ENCODE measurements at places on chromosomes 11 and 22.

DNA sequence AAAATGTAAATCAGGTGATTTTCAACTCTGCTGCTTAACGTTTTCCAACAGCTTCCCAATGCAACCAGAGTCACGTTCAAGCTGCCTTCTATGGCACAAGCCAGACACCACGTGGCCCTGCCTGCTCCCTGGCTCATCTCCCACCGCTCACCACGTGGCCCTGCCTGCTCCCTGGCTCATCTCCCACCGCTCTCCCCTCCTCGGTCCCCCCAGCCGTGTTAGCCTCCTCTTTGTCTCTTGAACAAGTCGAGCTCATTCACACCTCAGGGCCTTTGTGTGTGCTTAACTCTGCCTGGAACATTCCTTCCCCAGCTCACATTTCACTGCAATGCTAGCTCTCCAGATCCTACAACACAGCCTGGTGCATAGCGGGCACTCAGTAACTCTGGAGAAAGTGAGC lies 307.6 kb downstream of the CTTN start:
- no peak for DNase-seq

DNA sequence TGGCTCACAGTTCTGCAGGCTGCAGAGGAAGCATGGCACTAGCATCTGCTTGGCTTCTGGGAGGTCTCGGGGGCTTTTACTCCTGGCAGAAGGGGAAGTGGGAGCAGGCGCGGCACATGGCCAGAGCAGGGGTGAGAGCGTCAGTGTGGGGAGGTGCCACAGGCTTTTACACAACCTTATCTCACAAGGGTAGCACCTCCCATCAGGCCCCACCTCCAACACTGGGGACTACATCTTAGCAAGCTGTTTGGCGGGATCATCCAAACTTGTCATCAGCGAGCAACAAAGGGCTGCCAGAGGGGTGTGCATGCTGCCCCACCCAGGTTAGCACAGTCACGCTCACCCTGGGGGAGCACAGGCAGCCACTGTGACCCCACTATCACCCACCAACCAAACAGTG lies 18.9 kb upstream of the YPEL1 start:
- DNase-seq, result peak; percentile 30

- peak; percentile 85 for DNase-seq
Measured at GRCh38 chr11:86244063-86244521, 461 bp upstream of the EED start.

- peak; percentile 56 for DNase-seq
Measured at GRCh38 chr11:47060807-47061206, 115.9 kb downstream of the ARFGAP2 start.

DNA sequence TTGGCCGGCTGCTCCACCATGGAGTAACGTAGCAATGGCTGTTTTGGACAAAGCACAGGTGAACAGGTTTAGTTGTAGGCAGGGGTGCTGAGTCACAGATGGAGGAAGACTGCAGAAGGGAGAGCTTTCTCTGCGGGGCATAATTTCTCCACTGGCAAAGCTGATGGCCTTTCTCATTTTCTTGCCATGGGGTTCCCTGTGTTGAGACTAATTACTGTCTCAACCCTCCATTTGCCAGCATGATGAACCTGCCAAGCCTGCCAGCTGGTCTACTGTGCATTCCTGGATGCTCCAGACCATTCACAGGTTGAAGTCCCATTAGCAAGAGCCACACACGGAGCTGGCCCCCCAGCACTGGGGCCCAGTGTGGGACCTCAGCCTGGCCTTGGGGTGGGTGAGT lies 202.4 kb downstream of the BARX2 start:
- no peak for DNase-seq

- peak; percentile 92 for DNase-seq
Measured at GRCh38 chr11:75558939-75559843, 2.9 kb upstream of the SERPINH1 start.

GRCh38 chr11:16167706-16168487 lies 188.4 kb downstream of the SOX6 start:
- no peak for DNase-seq

GRCh38 chr11:76803023-76803422 lies 19.9 kb downstream of the TSKU start:
- DNase-seq, result peak; percentile 45

DNA sequence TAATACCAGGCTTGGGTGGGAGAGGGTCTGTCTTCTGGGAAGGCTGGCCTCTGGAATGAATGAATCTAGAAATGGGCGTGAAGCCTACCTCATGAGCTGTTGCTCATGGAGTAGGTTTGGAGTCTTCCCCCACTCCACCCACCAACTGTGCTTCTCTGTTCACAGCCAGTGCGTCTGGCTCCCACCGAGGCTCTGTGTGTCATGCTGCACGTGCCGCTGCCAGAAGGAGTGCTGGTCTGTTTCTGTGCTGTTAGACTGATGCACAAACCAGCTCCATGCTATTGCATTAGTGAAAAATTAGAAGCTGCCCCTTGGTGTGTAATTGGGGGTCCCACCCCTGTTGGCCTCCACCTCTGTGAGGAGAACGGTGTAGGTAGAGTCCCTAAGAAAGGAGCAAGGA lies 132.3 kb upstream of the PARVA start:
- no peak for DNase-seq

- no peak for DNase-seq
Measured at GRCh38 chr22:32044477-32044876, 1.4 kb downstream of the SLC5A1 start.

All from fibroblast of skin of back (primary cell).